ENCODE measurements at places on chromosomes 13 and 19.

DNA sequence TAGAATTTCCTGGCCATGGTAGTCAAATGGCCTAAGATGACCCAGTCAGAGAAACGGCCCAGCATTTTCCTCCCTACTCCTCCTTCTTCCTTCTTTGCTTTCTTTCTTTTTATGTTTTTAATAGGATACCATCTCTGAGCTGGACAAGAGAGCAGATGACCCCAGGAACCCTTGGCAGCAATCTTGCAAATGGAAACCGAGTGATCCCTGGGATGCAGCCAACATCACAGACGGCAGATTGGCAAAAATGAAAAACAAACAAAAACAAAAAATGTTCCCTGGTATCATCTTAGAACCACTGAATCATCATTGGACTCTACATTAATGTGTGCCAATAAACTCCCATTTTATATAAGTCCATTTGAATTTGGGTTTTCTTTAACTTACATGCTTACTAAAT, 424.4 kb downstream of the FGF14 start:
- no peak for DNase-seq

GRCh38 chr13:112828082-112828699, 138.4 kb downstream of the ATP11A start:
- peak; percentile 76 for DNase-seq

GRCh38 chr19:42292042-42292960, 9.6 kb upstream of the PRR19 start:
- DNase-seq: no peak

GRCh38 chr19:47378246-47378645, 29.1 kb downstream of the DHX34 start:
- DNase-seq: no peak

- DNase-seq: no peak
These were observed at the start of gene F10 for GRCh38 chr13:113122550-113123225. Gene F10 (plus strand): TSS chr13:113122799. CDS start chr13:113122856, 57 bp downstream.

DNA sequence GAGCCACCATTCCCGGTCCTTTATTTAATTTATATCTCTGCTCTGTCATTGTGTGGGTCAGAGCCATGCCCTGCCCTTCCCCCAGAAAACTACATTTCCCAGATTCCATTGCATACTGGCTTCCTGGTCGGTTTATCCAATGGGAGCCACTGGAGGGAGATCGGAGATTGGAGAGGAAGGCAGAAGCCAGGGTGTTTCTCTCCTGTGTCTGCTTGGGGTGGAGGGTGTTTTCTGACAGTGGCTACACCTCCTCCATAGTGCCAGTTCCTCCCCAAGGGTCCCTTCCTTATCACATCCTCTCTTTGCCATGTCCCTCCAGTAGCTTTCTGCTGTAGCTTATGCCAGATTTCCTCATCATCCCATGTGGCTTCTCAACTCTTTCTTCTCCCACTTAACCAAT, 19.0 kb downstream of the OLFM2 start:
- DNase-seq: no peak

DNA sequence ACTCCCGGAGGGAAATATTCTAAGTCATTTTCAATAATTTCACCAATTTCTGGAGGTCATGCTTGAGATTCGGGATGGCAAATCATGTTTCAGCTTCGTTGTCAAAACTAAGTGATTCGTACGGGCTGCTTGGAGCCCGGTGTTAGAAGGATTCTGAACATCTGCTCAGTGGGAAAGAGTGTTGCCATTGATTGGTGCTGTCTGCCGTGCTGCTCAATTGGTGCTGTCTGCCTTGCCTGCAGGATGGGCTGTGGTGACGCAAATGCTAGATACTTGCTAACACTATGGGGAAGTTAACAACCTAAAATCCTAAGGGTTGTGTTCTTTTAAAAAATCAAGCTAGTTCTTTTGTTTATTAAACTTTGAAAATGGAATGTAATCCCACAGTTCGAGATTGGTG, 17.3 kb upstream of the CACNG8 start:
- no peak for DNase-seq

DNA sequence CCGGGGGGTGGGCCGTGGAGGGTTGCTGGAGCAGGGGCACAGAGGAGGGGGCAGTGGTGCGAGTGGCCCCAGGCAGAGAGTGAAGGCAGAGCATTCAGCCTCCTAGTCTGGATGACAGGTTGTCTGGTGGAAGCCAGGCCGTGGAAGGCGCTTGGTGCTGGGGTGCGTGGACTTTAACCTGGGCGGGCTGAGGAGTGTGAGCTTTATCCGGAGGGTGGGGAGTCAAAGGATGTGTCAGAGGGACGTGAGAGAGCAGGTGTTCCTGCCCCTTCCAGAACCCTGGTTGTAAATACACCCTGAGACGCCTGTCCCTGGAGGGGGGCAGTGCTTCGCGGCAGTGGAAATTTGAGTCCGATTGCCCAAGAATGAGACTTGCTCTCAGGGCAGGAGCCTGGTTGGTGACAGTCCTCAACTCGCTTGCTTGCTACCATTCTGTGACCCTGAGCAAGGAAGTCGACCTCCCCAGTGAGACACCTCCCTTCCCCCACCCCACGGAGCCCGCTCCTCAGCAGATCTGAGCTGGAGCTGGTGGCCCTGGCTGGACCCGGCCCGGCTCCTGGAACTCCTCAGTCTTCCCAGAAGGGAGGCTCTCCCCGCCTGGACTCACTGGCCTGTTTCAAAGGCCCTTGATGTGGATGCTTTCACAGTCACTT, 2.3 kb downstream of the SPPL2B start:
- DNase-seq: no peak

GRCh38 chr13:20525601-20526544, at the start of gene CRYL1:
Gene CRYL1 (minus strand): TSS chr13:20525857. CDS start chr13:20525794, 63 bp downstream.
- peak; percentile 88 for DNase-seq

GRCh38 chr13:79485014-79485811, 4.3 kb downstream of the NDFIP2 start:
- DNase-seq: no peak

DNA sequence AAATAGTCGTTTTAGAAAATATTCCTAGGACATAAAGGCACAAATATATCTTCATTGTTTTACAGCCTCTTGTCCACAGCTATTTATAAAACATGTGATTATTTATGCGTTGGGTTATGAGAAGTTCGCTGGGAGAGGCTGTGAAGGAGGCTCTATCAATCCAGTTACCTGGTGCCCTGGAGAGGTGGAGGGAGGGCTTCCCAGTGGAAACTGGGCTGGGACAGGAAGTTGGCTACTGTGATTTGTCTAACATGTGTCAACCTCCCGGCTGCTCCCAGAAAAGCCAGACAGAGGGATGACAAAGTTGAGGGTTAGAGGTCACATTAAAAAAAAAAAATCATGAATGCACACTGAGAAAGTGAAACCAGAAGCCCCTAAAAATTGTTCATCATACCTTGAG, 346.5 kb downstream of the ZNF536 start:
- DNase-seq: no peak

GRCh38 chr13:73849292-73849691, 284.9 kb downstream of the KLF12 start:
- no peak for DNase-seq

DNA sequence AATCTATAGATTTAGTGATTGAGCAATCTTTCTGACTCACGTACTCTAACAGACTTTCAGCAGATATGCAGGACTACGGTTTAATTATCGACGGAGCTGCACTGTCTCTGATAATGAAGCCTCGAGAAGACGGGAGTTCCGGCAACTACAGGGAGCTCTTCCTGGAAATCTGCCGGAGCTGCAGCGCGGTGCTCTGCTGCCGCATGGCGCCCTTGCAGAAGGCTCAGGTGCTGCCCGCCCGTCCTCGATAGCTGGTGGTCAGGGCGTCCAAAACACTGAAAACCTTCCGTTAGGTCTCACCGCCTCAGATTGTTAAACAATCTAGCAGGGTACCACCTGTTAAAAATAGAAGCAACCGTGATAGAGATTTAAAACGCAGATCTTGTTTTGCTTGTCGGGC, 113.2 kb upstream of the MCF2L start:
- DNase-seq: no peak

DNA sequence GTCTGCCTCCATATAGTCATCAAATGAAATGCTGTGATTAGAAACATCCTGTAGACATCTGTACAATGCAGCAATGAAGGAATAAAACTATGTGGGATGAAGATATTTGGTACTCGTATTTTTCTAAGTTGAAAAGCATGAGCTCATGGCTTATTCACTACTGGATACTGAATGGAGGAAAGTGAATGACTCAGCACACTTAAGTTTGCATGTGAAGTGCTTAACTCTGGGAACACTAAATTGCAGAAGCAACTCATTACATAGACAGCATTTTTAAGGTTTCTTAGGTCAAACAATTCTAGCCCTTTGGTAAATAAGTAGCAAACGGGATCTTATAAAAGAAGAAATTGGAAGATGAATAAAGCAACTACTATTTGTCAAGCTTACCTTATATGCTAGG, 429.0 kb upstream of the MIR17HG start:
- DNase-seq: no peak

- peak; percentile 85 for DNase-seq
These were observed 3.2 kb downstream of the EPN1 start for GRCh38 chr19:55678121-55678671.

GRCh38 chr13:50915565-50915964, 6.0 kb downstream of the RNASEH2B start:
- no peak for DNase-seq

- DNase-seq: no peak
These were observed 120.2 kb downstream of the DNAJC15 start for GRCh38 chr13:43143591-43143990.

All from GM13976 (cell line).